ENCODE measurements at places on chromosomes 6 and 20.

- DNase-seq: no peak
Observed at GRCh38 chr20:41111578-41111951, 25.8 kb upstream of the PLCG1 start.

- DNase-seq: no peak
Observed at GRCh38 chr6:162119341-162119740, 608.2 kb downstream of the PRKN start.

GRCh38 chr6:89242574-89243330, 25.6 kb upstream of the GABRR1 start:
- no peak for DNase-seq

DNA sequence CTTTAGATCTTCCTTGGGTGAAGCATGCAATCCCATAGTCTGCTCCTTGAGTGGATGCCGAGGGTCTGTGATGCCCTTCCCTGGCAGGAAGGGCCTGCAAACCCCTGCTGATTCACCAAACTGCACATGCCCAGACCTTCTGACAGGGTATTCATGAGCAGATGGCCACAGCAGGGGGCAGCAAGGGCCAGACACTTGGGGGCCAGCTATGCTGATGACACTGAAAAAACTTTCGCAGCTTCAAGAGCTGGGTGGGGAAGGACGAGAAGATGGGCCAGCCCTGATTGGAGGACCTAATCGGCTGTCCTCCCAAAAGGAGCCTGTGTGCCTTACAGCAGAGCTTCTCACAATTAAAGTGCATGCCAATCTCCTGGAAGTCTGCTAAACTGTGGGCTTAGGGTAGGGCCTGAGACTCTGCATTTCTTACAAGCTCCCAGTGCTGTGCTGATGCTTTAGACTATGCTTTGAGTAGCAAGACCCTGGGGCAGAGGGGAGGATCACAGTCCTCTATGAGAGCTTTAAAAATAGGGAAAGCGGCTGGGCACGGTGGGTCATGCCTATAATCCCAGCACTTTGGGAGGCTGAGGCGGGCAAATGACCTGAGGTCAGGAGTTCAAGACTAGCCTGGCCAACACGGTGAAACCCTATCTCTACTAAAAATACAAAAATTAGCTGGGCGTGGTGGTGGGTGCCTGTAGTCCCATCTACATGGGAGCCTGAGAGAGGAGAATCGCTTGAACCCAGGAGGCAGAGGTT, 15.2 kb upstream of the GDAP1L1 start:
- DNase-seq: no peak

- no peak for DNase-seq
Observed at GRCh38 chr6:170257376-170257775, 33.5 kb downstream of the DLL1 start.

- no peak for DNase-seq
Observed at GRCh38 chr6:117200067-117200466, 65.3 kb upstream of the VGLL2 start.

Data from stimulated activated CD8-positive, alpha-beta memory T cell treated with anti-CD3 and anti-CD28 coated beads, Interleukin-12 subunit alpha, Interleukin-12 subunit beta, amount 100 ng/mL, for 1 hour (primary cell).